Left hindlimb (tissue), 1 donor: ENCODE measurements at places on chromosomes 6 and 20.

- no peak for DNase-seq
These were observed 80.3 kb upstream of the CNKSR3 start for GRCh38 chr6:154590756-154591155.

DNA sequence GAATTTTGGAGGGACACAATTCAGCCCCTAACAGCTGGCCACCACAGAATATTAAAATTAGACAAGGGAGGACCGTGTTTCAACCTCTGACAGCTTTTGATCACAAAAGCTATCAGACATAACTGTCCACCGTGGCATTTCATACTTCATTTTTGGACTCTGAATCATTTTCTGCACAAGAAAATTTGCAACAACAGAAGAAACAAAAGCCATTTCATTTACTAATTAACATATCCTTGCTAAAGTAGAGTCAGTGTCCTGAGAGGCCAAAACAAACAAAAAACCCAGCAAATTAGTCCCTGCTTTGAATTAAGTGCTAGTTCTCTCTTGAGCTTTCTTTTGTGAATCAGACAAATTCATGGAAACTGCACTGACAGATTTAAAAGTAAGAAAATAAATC, 17.6 kb upstream of the COL12A1 start:
- no peak for DNase-seq

DNA sequence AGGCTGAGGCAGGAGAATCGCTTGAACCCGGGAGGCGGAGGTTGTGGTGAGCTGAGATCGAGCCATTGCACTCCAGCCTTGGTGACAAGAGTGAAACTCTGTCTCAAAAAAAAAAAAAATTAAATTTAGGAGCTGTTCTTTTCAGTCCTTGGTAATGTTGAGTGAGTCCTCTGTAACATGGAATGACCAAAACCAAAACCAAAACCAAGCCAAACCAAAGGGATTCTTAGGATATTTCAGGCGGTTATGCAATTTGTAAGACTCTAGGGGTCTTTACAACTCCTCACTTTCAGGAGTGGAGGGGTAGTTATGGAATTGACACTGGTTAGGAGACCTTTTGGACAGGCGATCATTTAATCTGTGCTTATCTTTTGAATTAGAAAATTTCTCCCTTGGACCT, 15.8 kb downstream of the TIAM2 start:
- no peak for DNase-seq

DNA sequence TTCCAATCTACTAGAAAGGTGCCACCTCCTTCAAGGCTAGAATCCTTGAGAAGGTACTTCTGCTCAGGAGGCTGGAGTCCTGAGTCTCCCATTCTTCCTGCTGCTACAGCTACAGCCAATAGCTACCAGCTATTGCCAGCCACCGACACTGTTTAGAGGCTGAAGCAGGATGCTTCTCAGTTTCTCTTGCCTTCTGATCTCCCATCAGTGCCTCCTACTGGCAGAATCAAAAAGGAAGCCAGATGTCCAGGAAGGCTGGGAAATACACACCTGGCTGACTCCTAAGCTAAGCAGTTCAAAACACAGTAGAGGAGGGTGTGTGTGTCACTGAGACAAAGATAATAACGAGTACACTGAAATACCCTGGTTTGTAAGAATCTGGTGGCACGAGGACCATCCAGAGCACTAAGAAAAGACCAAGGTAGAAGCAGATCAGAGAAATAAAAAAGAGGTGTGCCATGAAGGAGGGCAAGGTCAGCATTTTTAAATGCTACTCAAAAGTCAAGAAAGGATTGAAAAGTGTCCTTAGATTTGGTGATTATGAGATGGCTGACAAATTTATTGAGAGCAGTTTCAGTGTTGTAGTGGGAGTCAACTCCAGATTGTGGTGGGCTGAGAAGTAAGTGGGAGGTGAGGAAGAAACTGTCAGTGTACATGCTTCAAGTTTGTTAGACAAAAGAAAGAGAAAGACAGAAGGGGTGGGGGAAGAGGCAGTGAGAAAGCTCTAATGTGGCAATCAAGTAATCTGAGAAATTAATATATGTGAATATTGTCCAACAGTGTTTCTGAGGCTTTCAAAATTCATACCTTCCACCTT, 2.3 kb upstream of the HLA-DMA start:
- no peak for DNase-seq

GRCh38 chr6:45959534-45960145, 56.0 kb downstream of the CLIC5 start:
- DNase-seq: no peak

- DNase-seq: no peak
These were observed 10.1 kb upstream of the PRL start for GRCh38 chr6:22306741-22307466.

- DNase-seq: no peak
These were observed 40.1 kb upstream of the AKIRIN2 start for GRCh38 chr6:87742106-87742505.

GRCh38 chr6:67952948-67953347, 682.1 kb upstream of the ADGRB3 start:
- no peak for DNase-seq

- DNase-seq: no peak
These were observed 372.5 kb downstream of the ZFAND3 start for GRCh38 chr6:38192011-38192410.

GRCh38 chr20:17602493-17602892, 32.6 kb downstream of the DSTN start:
- DNase-seq: no peak

- no peak for DNase-seq
These were observed 329 bp upstream of the GPR6 start for GRCh38 chr6:109977791-109978173.

DNA sequence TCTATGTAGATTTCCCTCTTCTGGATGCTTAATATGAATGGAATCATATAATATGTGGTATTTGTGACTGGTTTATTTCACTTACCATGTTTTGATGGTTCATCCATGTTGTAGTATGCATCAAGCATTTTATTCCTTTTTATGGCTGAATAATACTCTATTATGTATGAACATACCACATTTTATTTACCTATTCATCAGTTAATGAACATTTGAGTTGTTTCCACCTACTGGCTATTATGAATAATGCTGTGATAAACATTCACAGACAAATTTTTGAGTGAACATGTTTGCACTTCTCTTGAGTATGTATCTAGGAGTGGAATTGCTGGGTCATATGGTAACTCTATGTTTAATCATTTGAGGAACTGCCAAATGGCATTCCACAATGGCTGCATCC, 14.9 kb upstream of the ZNF451 start:
- no peak for DNase-seq

- DNase-seq: no peak
These were observed 101.1 kb upstream of the PLCB4 start for GRCh38 chr20:8967641-8968245.

GRCh38 chr6:35151466-35151865, 10.3 kb upstream of the TCP11 start:
- DNase-seq: no peak

- DNase-seq: no peak
These were observed 27.0 kb upstream of the TBC1D7 start for GRCh38 chr6:13355043-13355945.

DNA sequence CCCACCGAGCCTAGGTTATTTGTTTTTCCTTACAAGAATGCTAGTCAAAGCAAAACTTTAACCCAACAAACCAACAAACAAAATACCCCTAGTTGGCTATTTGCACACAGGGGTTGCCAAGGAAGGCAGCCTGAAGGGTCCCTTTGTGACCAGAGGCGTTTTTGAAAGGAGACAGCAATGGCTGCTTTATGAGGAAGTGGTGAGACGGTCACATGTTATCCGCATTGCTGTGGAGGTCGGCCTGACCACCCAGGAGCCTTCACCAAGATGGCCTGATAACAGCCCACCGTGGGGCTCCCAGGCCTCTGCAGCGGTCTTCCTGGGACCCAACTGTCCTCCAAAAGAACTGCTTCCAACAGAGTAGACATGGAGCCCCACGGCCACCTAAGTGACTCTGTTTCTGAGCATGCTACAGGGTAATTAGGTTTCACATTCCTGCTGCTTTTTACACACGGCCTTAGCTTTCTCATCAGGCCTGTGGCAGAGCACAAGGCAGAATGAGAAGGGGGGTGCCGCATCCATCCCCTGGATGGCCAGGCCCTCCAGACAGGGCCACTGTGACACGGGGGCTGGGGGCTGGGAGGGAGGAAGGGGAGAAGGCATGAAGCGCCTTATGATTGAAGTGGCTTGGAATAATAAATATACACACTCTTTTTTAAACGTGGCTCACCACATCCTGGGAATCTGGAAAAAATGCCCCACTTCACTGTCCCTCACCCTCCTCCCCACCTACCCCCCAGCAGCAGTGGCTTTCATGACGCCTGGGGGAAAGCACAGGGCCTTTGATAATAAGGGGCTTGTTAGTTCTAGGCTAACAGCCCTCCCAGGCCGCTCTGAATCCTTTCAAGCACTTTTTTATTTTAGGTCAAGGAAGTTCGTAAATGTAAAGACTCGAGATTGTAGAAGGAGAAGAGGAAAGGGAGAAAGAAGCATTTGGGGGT, 86.0 kb downstream of the CLIC5 start:
- no peak for DNase-seq

DNA sequence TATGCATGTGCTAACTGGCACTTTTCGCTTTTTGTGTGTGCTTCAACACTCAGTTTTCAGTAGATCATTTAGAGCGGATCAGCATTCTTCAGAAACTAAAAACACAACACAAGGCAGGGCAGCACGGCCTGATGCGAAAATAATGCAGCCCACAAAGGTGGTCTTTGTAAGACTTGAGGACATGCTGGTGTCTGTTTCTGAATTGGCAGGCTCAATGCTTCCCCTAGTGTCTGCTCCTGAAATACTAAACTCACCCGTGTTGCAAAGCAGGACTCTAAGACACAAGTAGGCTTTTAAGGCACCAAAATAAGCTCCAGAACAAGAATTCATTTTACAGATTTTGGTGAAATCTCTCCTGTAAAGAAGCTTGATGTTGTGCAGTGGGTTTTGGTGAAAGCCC, 676.5 kb downstream of the TENT5A start:
- DNase-seq: no peak

GRCh38 chr20:35735826-35736470, 6.1 kb downstream of the RBM39 start:
- no peak for DNase-seq

GRCh38 chr20:59425572-59425971, 125.2 kb downstream of the EDN3 start:
- DNase-seq: no peak

DNA sequence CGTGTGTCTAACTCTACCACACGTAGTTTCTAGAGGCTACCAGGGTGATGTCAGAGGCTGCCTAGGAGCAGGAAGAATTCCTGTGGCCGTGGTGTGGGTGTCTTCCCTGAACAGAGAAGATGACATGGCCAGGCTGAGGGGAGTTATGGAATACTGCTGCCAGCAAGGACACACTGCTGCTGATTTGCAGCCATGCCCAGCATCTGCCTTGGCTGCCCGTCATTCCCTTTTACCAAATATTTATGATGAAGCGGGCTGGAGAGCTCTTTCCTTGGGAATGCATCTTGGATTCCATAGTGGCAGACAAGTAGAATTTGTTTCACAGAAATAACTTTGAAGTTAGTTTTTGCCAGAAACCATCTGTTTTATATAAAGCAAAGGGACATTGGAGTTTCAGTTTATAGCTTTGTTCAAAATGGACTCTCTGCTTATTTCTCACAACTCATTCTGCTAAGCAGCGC, 80.8 kb upstream of the VSTM2L start:
- DNase-seq: peak; percentile 47

- DNase-seq: no peak
These were observed 257.1 kb upstream of the TAB2 start for GRCh38 chr6:149060300-149060984.

- no peak for DNase-seq
These were observed 408.4 kb upstream of the EPHA7 start for GRCh38 chr6:93827728-93828127.

GRCh38 chr20:6828794-6829423, 61.4 kb downstream of the BMP2 start:
- DNase-seq: peak; percentile 53
